Activated CD4-positive, alpha-beta memory T cell treated with anti-CD3 and anti-CD28 coated beads for 36 hours (primary cell): ENCODE measurements at places on chromosomes 11 and 22. TPM values are rescaled to one million over a fixed set of nuclear protein-coding genes. Genes with fewer than 3 reads are reported as not detected.

DNA sequence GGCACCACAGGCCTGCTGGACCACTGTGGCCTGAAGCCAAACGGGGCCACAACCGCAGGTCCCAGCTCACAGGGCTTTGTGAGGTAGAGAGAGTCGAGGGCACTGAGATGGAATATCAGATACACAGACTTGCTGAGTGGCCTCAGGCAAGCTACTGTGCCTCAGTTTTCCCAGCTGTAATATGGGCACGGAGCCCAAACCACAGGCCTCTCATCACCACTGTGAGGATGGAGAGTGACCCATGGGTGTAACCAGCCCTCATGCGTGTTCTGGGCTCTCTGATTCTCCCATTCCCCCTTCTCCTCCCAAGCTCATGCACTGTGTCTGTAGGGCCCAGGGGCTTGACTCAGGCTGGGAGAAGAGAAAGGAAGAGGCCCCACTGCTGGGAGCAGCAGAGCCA, 4.2 kb downstream of the UNC93B1 start:
- H3K4me1 ChIP-seq, result peaks cover 27% of the 10 kb centered on the region
- no peak overlapping the region for H3K4me3 ChIP-seq
- DNase-seq, result no peak
- H3K27ac ChIP-seq, result no peak overlapping the region
- no peaks in the 10 kb centered on the region for H3K27me3 ChIP-seq
- peaks cover 2% of the 10 kb centered on the region for H3K36me3 ChIP-seq

GRCh38 chr11:67562963-67563704, 20.5 kb upstream of the GSTP1 start:
- no peak overlapping the region for H3K4me3 ChIP-seq
- no peak for DNase-seq
- H3K36me3 ChIP-seq, result no peaks in the 10 kb centered on the region
- H3K27me3 ChIP-seq, result peaks cover 11% of the 10 kb centered on the region
- peaks cover 7% of the 10 kb centered on the region for H3K4me1 ChIP-seq
- H3K27ac ChIP-seq, result no peak overlapping the region

DNA sequence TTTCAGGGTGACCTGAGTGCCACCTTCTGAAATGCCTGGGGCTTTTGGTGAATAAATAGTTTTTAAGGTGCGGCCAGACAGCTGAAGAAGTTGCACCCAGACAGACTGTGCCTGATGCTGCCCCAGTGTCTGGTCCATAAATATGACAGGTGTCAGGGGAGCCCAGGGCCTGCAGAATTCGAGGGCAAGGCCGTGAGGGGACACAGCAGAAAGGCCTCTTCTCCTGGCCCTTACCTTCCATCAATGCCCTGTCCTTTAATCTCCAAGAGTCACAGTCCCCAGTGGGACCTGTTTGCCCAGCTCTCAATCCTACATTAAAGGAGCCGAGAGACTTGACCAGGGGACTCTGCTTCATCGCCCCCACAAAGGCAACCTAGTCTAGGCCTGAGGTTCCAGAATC, 45.7 kb downstream of the NAT10 start:
- H3K36me3 ChIP-seq, result peaks cover 18% of the 10 kb centered on the region
- H3K27ac ChIP-seq, result no peak overlapping the region
- no peak for DNase-seq
- no peaks in the 10 kb centered on the region for H3K4me1 ChIP-seq

DNA sequence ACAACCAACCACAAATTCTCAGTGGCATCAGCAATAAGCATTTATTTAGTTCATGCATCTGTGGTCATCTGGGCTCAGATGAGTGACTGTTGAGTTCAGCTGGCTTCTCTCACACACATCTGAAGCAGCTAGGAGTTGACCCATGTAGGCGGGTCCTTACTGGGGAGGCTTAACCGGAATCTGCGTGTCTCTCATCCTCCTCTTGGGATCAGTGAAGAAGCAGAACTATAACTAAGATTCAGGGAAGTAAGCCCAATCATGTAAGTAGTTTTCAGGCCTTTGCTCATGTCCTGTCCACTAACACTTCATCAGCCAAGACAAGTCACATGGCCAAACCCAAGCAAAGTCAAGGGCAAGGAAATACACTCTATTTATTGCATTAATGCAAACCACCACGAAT, 236.2 kb downstream of the C11orf87 start:
- H3K4me3 ChIP-seq, result no peak overlapping the region
- H3K4me1 ChIP-seq, result no peaks in the 10 kb centered on the region
- no peaks in the 10 kb centered on the region for H3K36me3 ChIP-seq
- no peaks in the 10 kb centered on the region for H3K27me3 ChIP-seq

GSTT2B gene
- not detected for total RNA-seq
